ENCODE measurements at places on chromosomes 4 and X. TPM values are rescaled to one million over a fixed set of nuclear protein-coding genes. Genes with fewer than 3 reads are reported as not detected.

CBLL2 gene
- total RNA-seq, result not detected

DNA sequence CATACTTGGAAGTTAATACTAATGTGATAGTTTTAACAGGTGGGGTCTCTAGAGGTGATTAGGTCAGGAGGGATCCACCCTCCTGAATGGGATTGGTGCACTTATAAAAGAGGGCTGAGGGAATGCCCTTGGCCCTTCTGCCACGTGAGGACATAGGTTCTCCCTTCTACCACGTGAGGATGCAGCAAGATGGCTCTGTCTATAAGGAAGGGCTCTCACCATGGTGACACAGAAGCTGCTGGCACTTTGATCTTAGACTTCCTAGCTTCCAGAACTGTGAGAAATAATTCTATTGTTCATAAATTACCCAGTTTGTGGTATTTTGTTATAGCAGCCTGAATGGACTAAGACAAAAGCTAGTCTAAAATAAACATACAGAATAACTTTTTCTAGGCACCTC, 1.0 kb downstream of the AADAT start:
- DNase-seq, result no peak
- peaks cover 25% of the 10 kb centered on the region for H3K27me3 ChIP-seq
- H3K4me1 ChIP-seq, result peaks cover 20% of the 10 kb centered on the region
- peak overlapping the region; percentile 66 for H3K4me3 ChIP-seq
- peaks cover 27% of the 10 kb centered on the region for H3K36me3 ChIP-seq

- no peak for DNase-seq
- no peaks in the 10 kb centered on the region for H3K36me3 ChIP-seq
- H3K27me3 ChIP-seq, result no peaks in the 10 kb centered on the region
- no peak overlapping the region for H3K27ac ChIP-seq
- H3K4me3 ChIP-seq, result no peak overlapping the region
Observed at GRCh38 chrX:127621780-127622179, 430.4 kb downstream of the ACTRT1 start.

GRCh38 chr4:108533245-108533844, 87.0 kb upstream of the RPL34 start:
- no peak overlapping the region for H3K27ac ChIP-seq
- no peak overlapping the region for H3K4me3 ChIP-seq
- H3K36me3 ChIP-seq, result no peaks in the 10 kb centered on the region
- DNase-seq, result no peak

DNA sequence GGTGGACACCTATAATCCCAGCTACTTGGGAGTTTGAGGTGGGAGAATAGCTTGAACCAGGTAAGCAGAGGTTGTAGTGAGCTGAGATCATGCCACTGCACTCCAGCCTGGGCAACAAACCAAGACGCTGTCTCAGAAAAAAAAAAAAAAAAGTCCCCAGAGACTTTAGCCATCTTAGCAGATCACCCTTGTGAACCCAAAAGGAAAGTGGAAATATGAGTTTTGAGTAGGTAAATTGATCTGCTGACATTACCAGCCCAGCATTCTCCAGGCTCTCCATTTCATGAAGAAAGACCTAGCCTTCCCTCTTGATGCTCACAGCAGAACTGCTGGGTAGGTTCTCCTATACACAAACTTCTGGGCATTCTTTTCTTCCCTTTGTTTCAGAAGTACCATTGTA, 24.5 kb upstream of the HNRNPD start:
- H3K27ac ChIP-seq, result no peak overlapping the region
- H3K27me3 ChIP-seq, result no peaks in the 10 kb centered on the region
- H3K36me3 ChIP-seq, result no peaks in the 10 kb centered on the region
- no peak for DNase-seq

- H3K27me3 ChIP-seq, result no peaks in the 10 kb centered on the region
- H3K36me3 ChIP-seq, result no peaks in the 10 kb centered on the region
- no peak overlapping the region for H3K4me3 ChIP-seq
- H3K27ac ChIP-seq, result no peak overlapping the region
Observed at GRCh38 chrX:82848111-82848510, 660.0 kb upstream of the POU3F4 start.

DNA sequence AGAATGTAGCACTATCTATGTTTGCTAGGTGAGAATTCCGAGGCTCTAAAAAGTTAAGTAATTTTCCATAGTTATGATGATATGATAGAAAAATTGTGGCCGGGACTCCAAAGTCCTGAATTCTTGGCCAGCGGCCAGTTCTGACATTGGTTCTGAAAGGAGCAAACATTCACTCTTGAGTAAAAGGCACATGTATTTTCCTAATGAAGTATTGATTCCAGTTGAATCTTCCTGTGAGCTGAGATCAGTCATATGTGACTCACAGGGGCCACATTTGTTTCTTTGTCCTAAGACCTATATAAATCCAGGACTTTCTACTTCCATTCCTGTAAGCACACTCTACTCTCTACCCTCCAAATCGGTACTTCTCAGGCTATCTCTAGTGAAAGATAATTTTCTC, 349.9 kb downstream of the BMPR1B start:
- no peaks in the 10 kb centered on the region for H3K36me3 ChIP-seq
- no peaks in the 10 kb centered on the region for H3K27me3 ChIP-seq
- H3K4me3 ChIP-seq, result no peak overlapping the region
- no peak overlapping the region for H3K27ac ChIP-seq
- H3K4me1 ChIP-seq, result peaks cover 4% of the 10 kb centered on the region

DNA sequence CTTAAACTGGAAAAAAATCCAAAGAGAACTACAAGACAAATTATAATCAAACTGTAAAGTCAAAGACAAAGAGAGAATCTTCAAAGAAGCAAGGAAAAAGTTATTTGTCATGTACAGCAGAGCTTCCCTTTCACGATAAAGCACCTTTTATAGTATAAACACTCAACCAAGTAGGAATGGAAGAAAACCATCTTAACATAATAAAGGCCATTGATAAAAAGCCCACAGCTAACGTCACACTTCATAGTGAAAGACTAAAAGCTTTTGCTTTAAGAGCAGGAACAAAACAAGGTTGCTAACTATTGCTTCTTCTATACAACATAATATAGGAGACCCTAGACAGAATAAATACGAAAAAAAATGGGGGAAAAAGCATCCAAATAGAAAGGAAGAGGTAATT, 595.7 kb upstream of the POU3F4 start:
- no peak overlapping the region for H3K27ac ChIP-seq
- H3K4me3 ChIP-seq, result no peak overlapping the region
- no peaks in the 10 kb centered on the region for H3K27me3 ChIP-seq

NBDY gene
- total RNA-seq, result not detected

FAM47A gene
- total RNA-seq, result not detected

DNA sequence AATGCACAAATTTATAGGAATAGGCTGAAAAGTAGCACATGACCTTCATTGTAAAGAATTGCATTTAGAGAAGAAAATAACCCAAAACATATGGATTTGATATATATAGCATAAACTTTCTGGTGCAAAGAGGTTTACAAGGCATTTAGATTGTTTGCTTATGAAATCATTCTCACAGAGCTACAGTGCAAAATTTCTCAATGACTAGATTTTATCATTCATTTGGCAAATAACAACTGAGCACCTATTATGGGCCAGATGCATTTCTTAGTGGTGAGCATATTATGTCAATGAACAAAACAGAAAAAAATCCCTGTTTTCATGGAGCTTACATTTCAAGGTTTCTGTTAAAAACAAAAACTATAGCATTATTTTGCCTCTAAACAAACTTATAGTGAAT, 34.1 kb upstream of the TNIP3 start:
- no peaks in the 10 kb centered on the region for H3K27me3 ChIP-seq
- no peak overlapping the region for H3K4me3 ChIP-seq
- H3K27ac ChIP-seq, result no peak overlapping the region
- DNase-seq, result no peak
- H3K4me1 ChIP-seq, result no peaks in the 10 kb centered on the region

NXF2 gene
- total RNA-seq, result not detected

DNA sequence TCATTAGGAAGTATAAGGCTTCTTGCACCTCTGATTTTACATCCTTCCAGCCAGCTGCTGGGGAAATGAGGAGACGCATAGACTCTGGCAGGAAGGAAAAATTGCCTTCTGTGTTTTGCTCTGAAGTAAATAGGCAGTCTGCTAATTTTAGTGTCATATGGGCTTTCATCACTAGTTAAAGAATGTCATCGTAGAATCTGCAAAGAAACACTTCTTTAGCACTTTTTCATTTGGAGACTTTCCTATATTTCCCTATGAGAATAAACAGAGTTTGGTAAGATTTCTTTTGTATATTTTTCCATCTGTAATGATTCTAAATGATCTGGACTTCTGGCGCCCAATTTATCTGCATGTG, 3.3 kb downstream of the ADGRL3 start:
- no peaks in the 10 kb centered on the region for H3K27me3 ChIP-seq
- H3K27ac ChIP-seq, result no peak overlapping the region
- no peaks in the 10 kb centered on the region for H3K36me3 ChIP-seq
- peak overlapping the region; percentile 56 for H3K4me3 ChIP-seq

DNA sequence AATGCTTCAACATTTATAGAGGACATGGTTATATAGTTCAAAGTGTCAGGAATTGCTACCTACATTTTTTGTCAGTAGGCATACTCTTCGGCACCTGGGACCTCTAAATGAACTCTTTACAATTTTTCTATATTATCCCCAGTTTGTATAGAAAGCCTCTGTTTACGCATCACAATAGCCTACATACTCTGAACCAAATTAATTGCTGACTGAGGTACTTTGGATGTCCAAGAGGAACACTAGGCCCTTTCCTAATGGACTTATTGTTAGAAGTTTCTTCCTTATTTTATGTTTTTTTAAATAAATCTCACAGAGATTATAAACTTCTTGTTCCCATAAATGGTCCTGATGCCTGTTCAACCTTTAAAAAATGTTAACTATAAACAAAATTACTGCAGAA, 8.4 kb upstream of the AFF2 start:
- no peaks in the 10 kb centered on the region for H3K36me3 ChIP-seq
- no peaks in the 10 kb centered on the region for H3K27me3 ChIP-seq
- H3K4me3 ChIP-seq, result no peak overlapping the region

BEND2 gene
- not detected for total RNA-seq

- peaks cover 6% of the 10 kb centered on the region for H3K4me1 ChIP-seq
- no peaks in the 10 kb centered on the region for H3K27me3 ChIP-seq
- no peak overlapping the region for H3K4me3 ChIP-seq
- H3K36me3 ChIP-seq, result no peaks in the 10 kb centered on the region
- no peak overlapping the region for H3K27ac ChIP-seq
- no peak for DNase-seq
Observed at GRCh38 chrX:149720021-149720689, 8.3 kb downstream of the MAGEA11 start.

HSD17B11 gene
- 82.0 TPM for total RNA-seq

DNA sequence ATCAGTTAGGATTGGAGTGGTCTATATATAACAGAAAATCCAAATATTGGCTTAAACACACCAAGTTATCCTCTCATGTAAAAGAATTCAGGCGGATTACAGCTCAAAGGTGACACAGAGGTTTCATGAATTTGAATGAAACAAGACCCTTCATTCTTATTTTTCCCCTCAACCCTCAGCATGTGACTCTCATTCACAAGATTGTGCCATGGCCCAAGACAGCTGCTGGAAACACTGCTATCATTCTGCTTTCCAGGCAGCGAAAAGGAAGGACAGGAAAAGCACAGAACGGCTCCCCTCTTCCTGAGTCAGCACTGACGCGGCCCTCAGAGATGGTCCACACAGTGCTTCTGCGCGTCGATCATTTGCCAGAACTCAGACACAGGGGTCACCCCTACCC, 891.0 kb upstream of the FRG1 start:
- DNase-seq, result no peak
- no peak overlapping the region for H3K27ac ChIP-seq
- no peaks in the 10 kb centered on the region for H3K27me3 ChIP-seq
- no peaks in the 10 kb centered on the region for H3K4me1 ChIP-seq

DNA sequence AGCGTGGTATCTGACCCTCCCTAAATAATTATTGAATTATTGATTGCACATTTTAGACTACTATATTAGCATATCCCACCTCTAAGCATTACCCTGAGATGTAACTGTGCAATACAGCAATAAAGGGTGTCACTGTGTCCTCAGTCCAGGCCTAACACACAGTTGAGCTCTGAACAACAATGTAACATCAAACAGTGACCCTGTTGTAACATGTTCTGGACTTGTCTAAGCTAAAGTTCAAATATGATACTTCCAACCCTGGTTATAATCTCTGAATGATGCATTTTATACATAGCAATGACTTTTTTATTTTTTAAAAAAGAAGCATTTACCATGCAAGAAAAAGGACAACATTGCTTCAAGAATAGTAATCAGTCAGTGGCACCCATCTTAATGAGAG, 61.6 kb upstream of the DMD start:
- H3K4me1 ChIP-seq, result no peaks in the 10 kb centered on the region
- no peak for DNase-seq
- no peaks in the 10 kb centered on the region for H3K27me3 ChIP-seq
- H3K36me3 ChIP-seq, result no peaks in the 10 kb centered on the region
- H3K4me3 ChIP-seq, result no peak overlapping the region

DNA sequence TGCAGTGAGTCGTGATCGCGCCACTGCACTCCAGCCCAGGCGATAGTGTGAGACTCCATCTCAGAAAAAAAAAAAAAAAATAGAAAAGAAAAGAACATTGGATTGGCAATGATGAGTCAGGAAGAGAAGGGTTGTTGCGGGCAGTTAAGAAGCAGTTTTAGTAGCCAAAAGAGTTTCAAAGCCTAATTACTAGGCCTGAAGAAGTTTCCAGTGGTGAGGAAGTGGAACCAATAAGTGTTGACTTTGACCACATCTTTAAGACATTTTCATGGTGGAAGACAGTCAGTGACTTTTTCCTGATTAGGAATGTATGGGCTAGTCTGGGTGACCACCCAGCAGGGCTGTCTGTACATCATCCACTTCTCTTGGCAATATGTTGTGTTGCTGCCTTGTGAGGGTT, 442.3 kb downstream of the AFF2 start:
- no peaks in the 10 kb centered on the region for H3K36me3 ChIP-seq
- no peak overlapping the region for H3K27ac ChIP-seq
- no peaks in the 10 kb centered on the region for H3K4me1 ChIP-seq
- no peak overlapping the region for H3K4me3 ChIP-seq
- no peaks in the 10 kb centered on the region for H3K27me3 ChIP-seq
- no peak for DNase-seq

DNA sequence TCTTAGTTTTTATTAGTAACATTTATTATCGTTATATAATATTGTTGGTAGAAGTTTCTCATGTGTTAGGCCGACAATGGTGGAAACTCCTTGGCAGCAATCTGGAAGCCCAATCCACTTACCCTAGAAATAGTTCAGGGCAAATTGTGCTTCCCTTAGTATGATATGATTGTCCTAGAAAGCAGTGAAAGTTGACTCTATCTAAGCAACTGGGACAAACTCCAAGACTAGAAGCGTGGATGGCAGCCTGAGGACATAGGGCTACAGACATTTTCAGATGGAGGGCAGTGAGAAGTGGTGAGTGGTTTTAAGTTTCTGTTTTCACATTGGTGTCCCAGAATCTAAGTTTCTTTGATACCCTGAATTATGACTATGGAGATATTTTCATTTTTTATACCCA, 63.3 kb upstream of the TRPC3 start:
- H3K36me3 ChIP-seq, result no peaks in the 10 kb centered on the region
- H3K27me3 ChIP-seq, result no peaks in the 10 kb centered on the region
- DNase-seq, result no peak
- H3K4me3 ChIP-seq, result no peak overlapping the region
- no peak overlapping the region for H3K27ac ChIP-seq
- H3K4me1 ChIP-seq, result no peaks in the 10 kb centered on the region

PCDH11X gene
- 2.4 TPM for total RNA-seq
